ENCODE measurements at places on chromosomes 1 and 21.

DNA sequence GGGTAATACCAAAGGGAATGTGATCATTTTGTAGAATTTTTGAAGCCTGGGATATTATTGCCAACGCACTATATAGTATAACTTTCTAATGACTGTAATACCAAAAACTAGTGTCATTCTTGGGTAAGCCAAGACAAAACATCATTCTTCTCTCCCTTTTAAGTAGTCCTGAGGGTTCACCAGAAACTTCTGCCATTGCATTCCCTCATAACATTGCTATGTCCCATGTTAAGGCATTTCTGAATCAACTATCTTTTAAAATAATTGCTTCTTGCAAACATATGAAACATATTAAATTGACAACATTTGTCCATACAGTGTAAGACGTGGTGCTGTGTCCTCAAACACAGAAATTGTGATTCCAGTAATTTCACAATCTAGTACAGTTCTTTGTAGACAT, 29.9 kb upstream of the C1orf21 start:
- no peak for DNase-seq

- peak; percentile 46 for DNase-seq
Measured at GRCh38 chr1:214660900-214661299, 57.9 kb downstream of the CENPF start.

GRCh38 chr1:230208619-230209261, 141.7 kb downstream of the GALNT2 start:
- DNase-seq = no peak

DNA sequence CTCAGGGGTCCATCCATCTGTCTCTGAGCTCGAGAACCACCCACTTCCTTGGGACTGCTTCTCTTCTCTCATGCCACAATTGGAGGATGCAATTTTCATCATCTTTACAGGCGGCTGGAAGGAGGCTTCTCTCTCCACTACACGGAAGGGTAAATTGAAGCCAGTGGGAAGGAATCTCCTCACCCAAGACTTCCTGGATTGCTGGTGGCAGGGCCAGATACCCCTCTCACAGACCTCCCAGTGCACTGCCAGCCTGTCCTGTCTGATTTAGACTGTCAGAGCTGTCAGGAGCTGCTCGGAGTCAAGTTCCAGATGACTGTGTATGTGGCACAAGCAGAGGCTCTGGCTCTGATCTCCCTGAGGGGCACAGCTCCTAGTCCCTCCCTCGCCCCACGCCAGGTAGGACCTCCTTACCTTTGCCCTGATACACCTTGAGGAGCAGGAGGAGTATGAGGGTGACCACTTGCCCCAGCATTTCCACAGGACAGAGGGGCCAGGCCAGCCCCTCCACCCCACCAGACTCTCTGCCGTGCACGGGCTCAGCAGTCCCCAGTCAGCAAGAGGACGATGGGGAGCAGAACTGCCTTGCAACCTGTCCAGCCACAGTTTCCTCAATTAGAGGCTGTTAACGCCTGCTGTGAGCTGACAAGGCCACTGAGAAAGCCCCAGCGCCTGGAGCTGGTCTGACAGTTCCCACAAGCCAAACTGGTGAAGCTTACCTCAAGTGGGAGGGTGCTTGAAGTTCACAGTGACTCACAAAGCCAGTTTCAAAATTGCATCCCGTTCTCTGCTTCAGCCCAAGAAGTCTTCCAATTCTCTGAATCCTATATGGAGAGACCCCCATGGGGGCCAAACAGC, at the start of gene CD244:
Gene CD244, minus strand, starts transcription at position 685 of the 858 bp plus-strand sequence. Its CDS starts 210 bp downstream, at position 475.
- DNase-seq = no peak

GRCh38 chr1:215599418-215600074, 32.4 kb downstream of the KCTD3 start:
- DNase-seq = no peak
